Esophagus squamous epithelium (tissue), 5 donors: ENCODE measurements at places on chromosomes 13 and 19. TPM values are rescaled to one million over a fixed set of nuclear protein-coding genes. Genes with fewer than 3 reads are reported as not detected.

The KLF1 gene
- not detected for total RNA-seq

The ETV2 gene
- not detected for total RNA-seq

The MYO1F gene
- 6.4 TPM for total RNA-seq

The ZNF606 gene
- 8.5 TPM for total RNA-seq
